ENCODE measurements at places on chromosomes 5 and 9.

DNA sequence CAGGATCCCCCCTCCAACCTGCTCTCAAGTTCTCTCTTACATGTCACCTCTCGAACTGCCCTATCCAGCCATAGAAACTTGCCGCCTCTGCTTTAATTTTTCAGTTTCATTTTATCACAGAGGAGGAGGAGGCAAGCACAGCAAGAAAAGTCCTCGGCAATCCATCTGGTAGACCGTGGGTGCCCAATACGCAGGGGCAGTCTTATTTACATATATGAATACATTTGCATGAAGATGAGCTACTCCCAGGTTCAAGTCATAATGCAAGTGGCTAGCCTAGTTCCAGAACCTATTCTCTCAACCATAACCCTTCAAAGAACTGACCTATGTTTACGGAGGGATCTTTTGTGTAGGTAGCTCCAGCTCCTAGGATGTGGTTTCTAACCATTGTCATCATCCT, 223.2 kb upstream of the PANK3 start:
- no peak for DNase-seq

GRCh38 chr5:100311806-100312205, 223.4 kb upstream of the FAM174A start:
- no peak for DNase-seq

DNA sequence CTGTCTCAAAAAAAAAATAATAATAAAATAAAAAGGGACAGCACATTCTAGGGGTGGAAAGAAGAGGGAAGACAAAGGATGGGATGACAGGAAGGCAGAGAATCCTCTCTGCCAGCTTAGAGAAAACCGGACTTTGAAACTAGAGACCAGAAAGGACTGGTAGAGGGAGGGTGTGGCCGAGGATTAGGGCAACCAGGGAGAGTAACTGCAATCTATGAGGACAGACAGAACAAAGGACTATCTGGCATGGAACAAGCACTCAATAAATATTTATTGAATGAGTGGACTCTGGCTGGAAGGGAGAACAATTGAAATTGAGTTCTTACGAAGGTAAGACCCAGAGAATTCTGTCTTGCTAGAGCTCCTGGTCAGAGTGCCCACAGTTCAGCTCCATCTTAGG, 2.4 kb downstream of the GBA2 start:
- no peak for DNase-seq

- DNase-seq: no peak
Observed at GRCh38 chr9:109238125-109238524, 71.1 kb upstream of the FRRS1L start.

GRCh38 chr5:38274370-38274769, 16.0 kb downstream of the EGFLAM start:
- no peak for DNase-seq

All from NCI-H1092 (cell line).